ENCODE measurements at places on chromosomes 2 and 18. TPM values are rescaled to one million over a fixed set of nuclear protein-coding genes. Genes with fewer than 3 reads are reported as not detected.

Gene CD8B
- not detected for total RNA-seq

Gene SERPINB12
- 0.32 TPM for total RNA-seq

Gene KRTCAP3
- 0.32 TPM for total RNA-seq

Gene CAPN13
- not detected for total RNA-seq

Gene GPBAR1
- 0.24 TPM for total RNA-seq

Gene IGFBP5
- total RNA-seq: 206 TPM

Gene C1QL2
- total RNA-seq: not detected

Gene FABP1
- not detected for total RNA-seq

Gene RGPD8
- 18.2 TPM for total RNA-seq

Gene CCDC141
- not detected for total RNA-seq

Gene SERPINB2
- total RNA-seq: 19.6 TPM

Gene MYL1
- total RNA-seq: not detected

Gene ZSWIM2
- total RNA-seq: 0.81 TPM

Gene RAB6C
- total RNA-seq: not detected

Gene FOXD4L1
- total RNA-seq: 0.32 TPM

Gene TEKT4
- total RNA-seq: not detected

Gene FBXO15
- not detected for total RNA-seq

Gene MAPK4
- total RNA-seq: not detected

Gene DHRS9
- not detected for total RNA-seq

Gene CXCR1
- total RNA-seq: not detected

Gene SULT1C4
- total RNA-seq: 0.16 TPM

Gene STAT4
- 5.6 TPM for total RNA-seq

Gene IL36RN
- not detected for total RNA-seq

Gene IL1RL1
- 1.3 TPM for total RNA-seq

Data from hair follicle dermal papilla cell (primary cell).